Right lung (tissue), 10 donors: ENCODE measurements at places on chromosomes 16 and 17.

DNA sequence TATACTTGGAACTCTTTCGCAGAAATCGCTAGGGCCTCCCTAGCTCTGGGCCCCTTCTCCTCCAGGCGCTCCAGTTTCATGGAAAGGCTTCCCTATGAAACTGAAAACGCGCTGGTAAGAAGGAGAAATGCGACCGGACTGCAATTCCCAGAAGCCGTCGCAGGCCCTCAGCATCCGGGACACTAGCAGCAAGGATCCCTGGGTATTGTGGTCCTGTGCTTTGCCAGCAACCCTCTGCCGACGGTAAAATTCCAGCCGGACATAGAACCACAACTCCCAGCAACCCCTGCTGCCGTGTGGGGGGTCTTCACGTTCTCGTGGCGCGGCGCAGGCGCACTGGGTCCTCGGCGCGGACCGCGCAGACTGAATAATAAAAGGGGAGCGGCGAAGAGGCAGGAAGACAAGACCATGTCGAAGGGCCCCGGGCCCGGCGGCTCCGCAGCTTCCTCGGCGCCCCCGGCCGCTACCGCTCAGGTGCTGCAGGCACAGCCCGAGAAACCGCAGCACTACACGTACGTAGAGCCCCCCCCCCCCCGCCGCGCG, at the start of gene UNK:
Gene UNK, plus strand, starts transcription at position 334 of the 543 bp plus-strand sequence. Its CDS starts 75 bp downstream, at position 409.
- peak; percentile 99 for DNase-seq

- no peak for DNase-seq
Measured at GRCh38 chr16:11101695-11102522, 154.1 kb downstream of the SOCS1 start.

GRCh38 chr17:43917348-43918025, 10.2 kb upstream of the MPP2 start:
- DNase-seq = no peak

GRCh38 chr17:2697611-2698162, 13.9 kb downstream of the CLUH start:
- DNase-seq = no peak

- no peak for DNase-seq
Measured at GRCh38 chr16:11333010-11333409, 12.2 kb upstream of the RMI2 start.

- no peak for DNase-seq
Measured at GRCh38 chr16:10629592-10629963, 49.2 kb upstream of the EMP2 start.

DNA sequence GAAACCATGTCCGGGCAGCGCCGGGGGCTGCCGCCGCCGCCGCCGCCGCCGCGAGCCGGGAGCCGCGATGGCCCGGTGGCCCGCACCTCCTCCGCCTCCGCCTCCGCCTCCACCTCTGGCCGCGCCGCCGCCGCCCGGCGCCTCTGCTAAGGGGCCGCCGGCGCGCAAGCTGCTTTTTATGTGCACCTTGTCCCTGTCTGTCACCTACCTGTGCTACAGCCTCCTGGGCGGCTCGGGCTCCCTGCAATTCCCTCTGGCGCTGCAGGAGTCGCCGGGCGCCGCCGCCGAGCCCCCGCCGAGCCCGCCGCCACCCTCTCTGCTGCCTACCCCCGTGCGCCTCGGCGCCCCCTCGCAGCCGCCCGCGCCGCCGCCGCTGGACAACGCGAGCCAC, 587 bp downstream of the HS3ST4 start:
- no peak for DNase-seq

- DNase-seq = no peak
Measured at GRCh38 chr16:28168991-28169554, 42.7 kb downstream of the XPO6 start.

- DNase-seq = no peak
Measured at GRCh38 chr17:11671126-11671525, 72.9 kb downstream of the DNAH9 start.

GRCh38 chr17:17525311-17525710, 29.1 kb upstream of the RASD1 start:
- DNase-seq = no peak

DNA sequence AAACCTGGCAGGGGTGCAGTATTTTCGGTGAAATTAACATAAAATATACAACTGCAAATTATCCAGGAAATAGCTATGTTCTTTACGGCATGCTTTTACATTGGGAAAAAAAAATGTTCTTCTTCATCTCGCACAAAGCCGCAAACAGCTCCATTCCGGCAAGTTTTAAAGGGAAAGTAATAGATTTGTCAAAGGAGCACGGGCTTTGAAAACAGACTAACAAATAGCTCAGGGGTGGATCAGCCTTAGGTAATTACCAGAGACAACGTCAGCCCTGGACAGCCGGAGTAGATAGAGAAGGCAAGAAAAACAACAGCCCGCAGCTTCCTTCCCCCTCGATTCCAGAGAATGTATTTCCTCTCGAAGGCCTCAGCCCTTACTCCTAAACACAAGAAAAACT, 222.5 kb downstream of the C16orf78 start:
- DNase-seq = no peak

DNA sequence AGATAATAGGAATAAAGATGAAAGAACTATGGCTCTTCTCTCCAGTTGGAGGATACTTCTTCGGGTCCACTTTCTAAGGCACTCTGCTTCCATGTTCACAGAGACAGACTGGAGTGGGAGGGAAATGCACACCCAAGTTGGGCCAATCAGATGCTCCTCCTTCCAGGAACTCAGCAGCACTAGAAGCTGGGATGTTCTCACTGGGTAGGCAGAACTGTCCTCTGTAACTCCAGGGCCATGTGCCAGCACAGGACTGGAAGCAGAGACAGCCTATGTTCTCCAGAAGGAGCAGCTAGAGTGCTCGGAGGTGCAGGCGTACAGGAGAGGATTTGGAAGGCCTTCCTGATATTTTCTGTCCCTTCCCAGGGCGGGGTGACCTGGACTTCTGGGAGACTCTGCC, 49.9 kb upstream of the SREBF1 start:
- DNase-seq = no peak

GRCh38 chr17:50033316-50033715, 22.6 kb upstream of the ITGA3 start:
- no peak for DNase-seq

DNA sequence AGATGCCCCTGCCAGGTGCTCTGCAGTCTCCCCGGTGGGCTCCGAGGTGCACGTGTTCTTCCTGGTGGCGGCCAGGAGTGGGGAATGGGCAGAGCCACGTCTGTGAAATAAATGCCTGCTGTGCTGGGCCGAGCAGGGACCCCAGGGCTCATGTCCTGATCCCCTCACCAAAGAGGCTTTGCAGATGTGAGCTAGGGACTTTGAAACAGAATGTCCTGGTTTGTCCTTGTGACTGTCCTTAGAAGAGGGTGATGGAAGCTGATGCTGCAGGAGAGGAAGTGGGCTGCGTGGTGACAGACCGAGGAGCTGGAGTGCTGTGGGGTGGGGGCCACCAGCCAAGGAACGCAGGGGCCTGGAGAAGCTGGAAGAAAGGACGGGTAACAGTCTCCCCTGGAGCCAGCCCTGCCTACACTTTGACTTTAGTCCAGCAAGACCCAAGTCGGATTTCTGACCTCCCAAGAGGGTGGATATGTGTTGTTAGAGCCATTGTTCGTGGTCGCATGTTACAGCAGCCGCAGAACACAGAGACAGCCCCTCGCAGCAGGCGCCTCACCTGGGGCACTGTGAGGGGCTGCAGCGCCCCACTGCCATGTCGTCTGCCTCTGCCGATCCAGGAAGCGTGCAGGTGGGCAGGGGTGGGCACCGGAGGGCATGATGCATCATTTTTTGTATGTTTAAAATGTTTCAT, 217.9 kb upstream of the CIBAR2 start:
- DNase-seq = no peak

DNA sequence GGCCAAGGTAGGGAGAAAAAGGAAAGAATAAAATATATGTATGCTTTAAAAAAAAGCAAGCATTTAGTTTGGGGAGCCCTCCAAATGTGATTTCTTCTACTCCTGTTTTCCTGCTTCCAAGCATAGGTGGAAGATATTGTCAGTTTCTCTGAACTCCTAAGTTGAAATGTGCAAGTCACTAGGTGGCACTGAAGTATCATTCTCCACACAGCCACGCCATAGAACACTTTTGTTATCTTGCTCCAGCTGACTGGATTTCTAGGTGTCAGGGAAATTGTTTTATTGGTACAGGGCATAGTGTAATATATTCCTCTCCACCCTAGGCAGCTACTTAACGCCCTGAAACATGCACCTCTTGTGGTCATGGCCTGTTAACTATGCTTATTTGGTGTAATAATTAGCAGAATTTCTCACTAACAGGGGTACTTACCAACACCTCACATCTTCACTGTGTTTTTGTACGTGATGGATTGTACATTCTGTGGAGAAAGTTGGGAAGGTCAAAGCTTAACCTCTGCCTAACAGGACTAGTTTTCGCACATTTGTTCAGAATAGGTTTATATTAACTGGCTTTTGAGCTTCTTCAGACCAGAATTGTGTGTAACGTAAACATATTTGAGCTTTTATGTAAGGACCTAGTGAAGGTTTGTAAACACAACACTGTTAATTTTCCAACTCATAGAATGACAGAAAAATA, 69.3 kb downstream of the FTO start:
- DNase-seq = peak; percentile 51

DNA sequence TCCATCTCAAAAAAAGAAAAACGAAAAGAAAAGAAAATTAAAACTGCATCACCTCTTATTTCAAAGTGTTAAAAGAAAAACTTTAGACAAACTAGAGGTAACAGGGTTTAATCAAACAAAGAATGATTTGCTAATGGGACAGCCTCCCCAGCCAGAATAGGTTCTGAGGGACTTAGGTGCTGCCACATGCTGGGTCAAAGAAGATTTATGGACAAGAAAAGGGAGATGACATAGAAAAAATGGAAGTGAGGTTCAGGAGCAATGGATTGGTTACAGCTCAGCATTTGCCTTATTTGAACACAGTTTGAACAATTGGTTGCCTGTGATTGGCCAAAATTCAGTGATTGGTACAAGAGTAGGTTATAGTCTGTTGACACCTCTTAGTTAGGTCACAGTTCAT, 21.1 kb downstream of the TMC5 start:
- no peak for DNase-seq

GRCh38 chr17:81066072-81066471, 31.1 kb downstream of the BAIAP2 start:
- DNase-seq = no peak

- DNase-seq = peak; percentile 16
Measured at GRCh38 chr16:82135844-82136243, 34.2 kb downstream of the MPHOSPH6 start.

GRCh38 chr17:31313982-31314781, at the start of gene EVI2B:
EVI2B (minus strand) TSS chr17:31314054; CDS start chr17:31305609, 8,445 bp downstream.
- DNase-seq = no peak

DNA sequence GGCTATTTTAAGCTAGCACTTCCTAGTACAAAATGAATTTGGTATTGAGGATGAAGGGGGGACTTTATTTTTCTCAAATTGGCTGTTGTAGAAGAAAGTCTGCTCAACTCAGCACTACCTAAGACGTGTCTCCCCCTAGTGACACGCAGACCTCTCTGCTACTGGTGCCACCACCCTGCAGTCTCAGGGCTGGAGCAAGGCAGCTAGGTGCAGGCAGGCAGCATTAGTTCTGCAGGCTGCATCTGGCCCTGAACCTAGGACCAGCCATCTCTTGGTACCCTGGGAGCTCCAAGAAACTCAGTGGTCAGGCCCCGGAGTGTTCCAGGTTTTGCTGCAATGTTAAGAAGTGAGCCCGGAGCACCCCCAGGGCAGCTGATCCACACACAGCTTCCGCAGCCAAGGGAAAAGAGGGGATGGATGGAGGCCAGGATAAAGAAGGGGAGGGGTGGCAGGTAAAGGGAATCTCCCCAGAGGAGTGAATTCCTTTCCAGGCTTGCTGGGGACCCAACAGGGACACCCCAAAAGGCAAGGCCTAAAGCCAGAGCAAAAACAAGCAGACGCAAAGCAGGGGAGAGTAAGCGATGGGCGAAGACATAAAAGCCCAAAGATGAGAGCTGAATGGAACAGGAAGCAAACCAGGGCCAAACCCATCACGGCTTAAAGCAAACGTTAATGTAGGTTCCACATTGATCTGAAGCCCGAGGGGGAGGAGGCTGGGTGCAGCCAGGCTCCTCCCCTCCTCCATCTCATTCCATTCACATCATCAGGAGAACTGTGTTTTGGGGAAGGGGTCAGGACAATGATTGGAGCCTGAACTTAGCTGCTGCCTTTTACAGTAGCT, 200.5 kb downstream of the ZFHX3 start:
- DNase-seq = no peak

DNA sequence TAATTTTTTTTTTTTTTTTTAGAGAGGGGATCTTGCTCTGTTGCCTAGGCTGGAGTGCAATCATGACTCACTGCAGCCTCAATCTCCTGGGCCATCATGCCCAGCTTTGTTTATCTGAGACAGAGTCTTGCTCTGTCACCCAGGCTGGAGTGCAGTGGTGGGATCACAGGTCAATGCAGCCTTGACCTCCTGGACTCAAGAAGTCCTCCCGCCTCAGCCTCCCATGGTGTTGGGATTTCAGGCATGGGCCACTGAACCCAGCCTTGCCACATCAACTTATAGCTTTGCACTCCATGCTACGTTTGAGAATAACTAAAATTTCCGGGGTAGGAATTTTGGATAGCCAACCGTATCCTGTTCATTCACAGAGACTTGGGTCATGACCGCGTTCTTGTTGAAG, 30.6 kb downstream of the RNF213 start:
- DNase-seq = no peak

DNA sequence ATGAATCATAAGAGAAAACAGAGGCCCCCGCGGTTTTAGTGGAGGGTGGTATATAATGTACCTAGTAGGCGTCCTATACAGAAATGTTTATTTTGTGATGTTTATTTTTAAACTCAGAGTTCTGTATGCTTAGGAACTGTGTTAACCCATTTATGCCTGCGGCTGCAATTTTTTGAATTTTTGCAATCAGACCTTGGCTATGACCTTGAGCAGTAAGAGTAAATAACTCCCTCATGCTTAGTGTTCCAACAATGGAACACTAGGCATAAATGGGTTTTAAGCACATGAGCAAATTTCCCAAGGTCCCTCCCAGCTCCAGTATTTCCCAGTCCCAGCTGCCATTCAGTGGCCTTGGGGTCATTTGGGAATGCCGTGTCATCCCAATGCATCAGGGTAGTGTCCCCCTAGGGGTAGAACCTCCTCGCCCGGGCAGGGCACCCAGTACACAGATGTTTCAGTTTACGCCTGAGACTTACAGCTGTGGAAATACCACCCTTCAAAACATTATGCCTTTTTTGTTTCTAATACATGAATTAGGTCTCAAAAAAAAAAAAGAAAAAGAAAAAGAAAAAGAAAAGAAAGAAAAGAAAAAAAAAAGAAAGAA, 605.8 kb upstream of the CDH11 start:
- DNase-seq = no peak

DNA sequence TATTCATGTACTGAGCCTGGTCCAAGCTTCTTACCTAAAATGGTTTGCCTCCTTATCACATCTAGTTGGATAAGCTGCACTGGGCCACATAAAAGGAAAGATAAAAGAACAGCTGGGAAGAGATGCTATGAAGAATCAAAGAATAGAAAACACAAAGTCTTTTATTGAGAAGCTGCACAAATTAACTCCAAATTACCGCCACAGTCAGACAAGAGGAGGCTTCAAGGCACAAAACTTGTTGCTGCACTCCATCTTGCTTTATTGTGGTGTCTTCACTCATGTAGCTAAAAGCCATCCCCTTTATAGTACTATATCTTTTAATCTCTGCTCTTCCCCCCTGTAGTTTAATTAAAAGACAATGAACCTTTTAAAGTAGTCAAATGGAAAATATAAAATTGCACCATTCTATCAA, 330.6 kb upstream of the PMFBP1 start:
- DNase-seq = no peak
